Gastrocnemius medialis (tissue), 4 donors: ENCODE measurements at places on chromosomes 5 and 9. TPM values are rescaled to one million over a fixed set of nuclear protein-coding genes. Genes with fewer than 3 reads are reported as not detected.

The IFNA2 gene
- total RNA-seq: not detected

The FLT4 gene
- 3.2 TPM for total RNA-seq

The NUTM2G gene
- not detected for total RNA-seq

The MEIKIN gene
- not detected for total RNA-seq

The FOXD4L4 gene
- total RNA-seq: not detected

The N4BP3 gene
- total RNA-seq: 2.3 TPM

The TGFBI gene
- total RNA-seq: 41.4 TPM
